Osteocyte (in vitro differentiated cells): ENCODE measurements at places on chromosomes 11 and 22.
A peak's percentile ranks its signal among the peaks of the same experiment; 100 is the strongest.

DNA sequence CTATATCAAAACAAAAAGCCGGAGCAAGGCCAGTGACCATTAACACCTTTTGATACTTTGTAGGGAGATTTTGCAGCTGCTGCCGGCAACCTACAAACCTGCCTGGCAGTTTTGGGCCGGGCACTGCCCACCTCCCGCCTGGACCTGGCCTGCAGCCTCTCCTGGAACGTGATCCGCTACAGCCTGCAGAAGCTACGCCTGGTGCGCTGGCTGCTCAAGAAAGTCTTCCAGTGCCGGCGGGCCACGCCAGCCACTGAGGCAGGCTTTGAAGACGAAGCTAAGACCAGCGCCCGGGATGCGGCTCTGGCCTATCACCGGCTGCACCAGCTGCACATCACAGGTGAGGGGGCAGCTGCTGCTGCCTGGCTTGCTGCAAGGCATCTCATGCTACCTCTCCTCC is 34.2 kb downstream of the SHISA8 start:
- no peak for DNase-seq

DNA sequence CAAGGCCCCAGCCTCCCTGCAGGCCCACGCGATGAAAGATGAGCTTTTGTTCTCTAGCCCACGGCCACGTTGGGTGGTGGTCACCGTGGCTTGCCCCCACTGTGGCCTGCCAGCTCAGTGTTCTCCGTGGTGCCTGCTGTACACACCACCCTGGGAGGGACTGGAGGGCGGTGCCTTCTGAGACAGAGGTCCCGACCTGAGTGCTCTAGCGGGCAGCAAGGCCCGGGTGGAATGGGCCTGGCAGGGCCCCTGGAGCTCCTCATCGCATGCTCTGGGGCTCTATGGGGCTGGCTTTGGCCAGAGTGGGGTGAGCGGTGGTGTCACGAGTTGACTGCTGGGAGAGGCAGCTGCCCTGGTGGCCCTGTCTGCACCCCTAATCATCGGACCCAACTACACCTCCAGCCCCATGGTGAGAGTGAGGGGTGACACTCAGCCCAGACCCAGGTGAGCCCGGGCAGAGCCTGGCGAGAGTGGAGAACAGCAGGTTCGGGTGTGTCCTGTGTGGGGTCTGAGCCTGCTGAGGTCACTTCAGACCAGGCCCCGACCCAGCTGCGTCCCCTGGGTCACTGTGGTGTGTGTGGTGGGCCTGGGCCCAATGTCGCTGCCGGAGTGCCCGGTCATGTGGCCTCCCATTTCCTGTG is 541.9 kb downstream of the TBC1D22A start:
- peak; percentile 77 for DNase-seq

DNA sequence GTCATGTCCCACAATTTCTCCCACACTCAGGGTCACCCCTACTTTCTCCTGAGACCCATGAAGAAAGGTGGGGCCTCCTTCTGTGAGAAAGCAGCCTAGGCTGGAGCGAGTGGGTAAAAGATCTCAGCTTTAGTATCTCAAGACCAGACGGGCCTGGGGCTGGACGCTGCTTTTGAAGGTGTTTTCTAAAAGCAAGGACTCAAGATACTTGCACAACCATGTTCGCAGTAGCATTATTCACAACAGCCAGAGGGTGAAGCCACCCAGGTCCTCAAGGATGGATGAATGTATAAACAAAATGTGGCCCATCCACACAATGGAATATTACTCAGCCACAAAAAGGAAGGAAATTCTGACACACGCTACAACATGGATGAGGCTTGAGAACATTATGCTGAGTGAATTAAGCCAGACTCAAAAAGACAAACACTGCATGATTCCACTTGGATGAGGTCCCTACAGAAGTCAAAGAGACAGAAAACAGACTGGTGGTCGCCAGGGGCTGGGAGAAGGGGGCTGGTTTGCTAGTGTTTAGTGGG is 10.6 kb downstream of the SHANK2 start:
- no peak for DNase-seq

DNA sequence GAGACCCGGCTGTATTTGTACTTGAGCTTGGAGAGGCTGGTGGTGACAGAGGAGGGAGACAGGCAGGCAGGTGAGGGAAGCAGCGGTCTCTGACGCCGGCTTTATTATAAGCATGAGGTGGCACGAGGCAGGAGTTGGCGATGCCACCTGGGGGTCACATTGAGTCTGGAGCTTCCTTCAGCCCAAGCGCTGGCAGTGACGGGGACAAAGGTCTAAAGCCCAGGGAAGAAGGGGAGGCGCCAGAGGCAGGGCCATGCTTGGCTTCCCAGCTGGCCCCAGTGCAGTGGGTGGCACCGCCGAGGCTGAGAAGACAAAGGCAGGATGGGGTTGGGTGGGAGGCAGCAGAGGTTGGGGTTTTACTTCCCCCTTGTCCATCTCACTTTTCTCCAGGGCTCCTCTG is 4.5 kb downstream of the FXYD2 start:
- no peak for DNase-seq

DNA sequence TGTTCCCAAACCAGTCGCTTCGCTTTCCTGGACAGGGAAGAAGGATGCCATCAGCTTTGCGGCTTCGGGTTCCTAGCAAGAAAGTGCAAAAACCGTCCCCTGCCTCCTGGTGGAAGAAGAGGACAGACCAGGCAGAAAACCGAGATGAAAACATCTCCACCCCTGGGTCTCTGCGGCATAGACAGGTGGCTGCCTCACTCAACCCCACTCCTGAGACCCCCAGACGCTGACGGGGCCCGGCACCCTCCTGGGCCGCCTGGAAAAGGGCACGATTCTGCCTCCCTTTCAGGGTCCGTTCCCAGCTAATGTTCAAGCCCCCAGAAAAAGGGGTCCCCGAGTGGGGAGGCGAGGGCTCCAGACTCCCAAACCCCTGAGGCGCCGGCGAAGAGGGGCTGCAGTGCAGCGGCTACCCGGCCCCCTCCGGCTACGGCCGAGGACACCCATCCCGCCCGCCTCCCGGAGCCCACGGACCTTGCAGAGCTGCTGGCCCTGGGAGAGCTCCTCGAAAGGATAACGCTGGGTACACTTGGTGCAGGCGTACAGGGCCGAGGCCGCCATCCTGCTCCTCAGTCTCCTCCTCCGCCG is 569 bp downstream of the FAM76B start:
- DNase-seq, result peak; percentile 84

- peak; percentile 90 for DNase-seq
These were observed 191.0 kb downstream of the NAV2 start for GRCh38 chr11:19903620-19904069.

- DNase-seq, result no peak
These were observed 46.8 kb downstream of the SLN start for GRCh38 chr11:107665018-107665417.

DNA sequence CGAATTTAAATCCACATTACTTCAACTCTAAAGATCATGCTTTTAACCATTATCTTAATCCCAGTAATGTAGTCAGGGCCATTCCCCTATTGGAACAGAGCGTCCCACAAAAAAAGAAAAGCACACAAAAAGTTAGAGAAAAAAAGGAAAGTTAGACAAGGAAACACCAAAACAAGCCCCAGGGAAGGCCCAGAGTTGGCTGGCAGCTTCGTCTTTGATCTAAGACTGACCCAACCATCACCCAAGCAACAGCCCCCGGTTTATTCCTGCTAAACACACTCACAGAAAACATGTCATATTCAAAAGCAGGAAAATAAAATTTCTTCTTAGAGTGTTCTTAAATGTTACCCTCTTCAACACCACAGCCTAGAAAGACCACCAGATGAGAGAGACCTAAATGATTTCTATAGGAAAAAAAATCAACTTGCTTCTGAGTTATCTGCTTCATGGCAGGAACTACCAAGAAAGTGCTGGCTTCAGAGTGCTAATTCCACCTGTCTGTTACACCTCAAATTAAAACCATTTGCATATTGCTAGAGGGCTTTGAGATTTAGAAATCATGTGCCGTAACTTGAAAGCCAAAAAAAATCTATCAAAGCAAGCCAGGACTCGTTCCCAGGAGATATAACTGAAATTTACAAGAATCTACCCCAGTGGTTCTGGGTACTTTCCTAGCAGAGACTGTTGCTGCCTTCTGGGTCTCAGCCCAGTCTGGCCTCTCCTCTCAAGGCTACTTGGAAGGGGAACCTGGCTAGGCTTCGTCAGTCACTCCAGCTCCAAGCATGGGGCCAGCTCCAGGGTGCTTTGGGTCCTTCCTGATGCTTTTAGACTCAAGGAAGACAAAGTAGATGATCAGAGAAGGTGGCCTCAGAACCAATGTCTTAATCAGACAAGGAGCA is 31.2 kb downstream of the POU2AF3 start:
- DNase-seq, result no peak

DNA sequence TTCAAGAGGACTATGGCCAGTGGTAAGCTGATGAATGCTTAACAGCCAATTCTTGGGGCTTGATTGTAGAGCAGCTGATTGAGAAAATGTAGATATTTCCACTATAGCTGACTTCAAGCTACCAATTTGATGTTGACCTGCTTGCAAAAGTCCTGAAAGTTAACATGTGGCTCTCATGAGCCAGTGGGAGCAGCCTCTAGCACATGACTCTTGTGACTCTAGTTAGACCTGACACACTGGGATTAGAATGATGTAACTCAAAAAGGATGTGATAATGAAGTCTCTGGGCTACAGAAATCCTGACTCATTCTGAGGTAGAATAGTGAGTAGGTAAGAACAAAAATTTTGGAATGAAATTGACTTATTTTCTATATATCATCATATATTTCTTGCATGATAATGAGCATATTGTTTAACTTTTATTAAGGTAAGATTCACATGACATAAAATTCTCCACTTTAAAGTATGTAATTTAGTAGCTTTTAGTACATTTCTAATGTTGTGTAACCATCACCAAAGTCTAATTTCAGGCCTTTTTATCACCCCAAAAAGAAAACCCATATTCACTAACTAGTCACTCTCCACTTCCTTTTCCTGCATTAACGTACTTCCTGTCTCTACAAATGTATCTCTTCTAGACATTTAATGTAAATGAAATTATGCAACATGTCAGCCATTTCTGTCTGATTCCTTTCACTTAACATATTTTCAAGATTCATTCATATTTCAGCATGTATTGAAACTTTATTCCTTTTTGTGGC is 16.1 kb upstream of the OR52H1 start:
- DNase-seq, result no peak

DNA sequence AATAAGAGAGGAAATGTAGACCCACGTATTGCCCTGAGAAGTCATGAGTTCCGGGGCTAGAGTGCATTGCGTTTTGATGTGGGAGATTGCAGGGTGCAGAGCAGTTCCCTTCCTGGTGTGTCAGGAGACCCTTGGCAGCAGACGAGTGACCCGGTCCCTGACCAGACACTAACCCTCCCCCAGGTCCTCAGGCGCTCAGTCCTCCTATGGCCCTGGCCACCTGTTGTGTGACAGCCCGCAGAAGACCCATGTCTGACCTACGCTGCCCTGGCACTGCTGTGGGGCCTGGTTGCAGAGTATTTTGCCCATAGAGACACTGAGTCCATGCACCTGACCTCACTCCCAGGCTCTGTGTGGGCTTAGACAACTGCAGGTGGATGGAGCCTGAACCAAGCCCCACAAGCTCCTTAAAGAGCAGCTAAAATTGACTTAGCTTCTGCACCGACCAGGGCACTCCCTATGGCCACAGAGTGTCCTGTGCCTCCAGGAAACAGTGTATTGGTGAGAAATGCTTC is 833.8 kb downstream of the TBC1D22A start:
- DNase-seq, result peak; percentile 75

DNA sequence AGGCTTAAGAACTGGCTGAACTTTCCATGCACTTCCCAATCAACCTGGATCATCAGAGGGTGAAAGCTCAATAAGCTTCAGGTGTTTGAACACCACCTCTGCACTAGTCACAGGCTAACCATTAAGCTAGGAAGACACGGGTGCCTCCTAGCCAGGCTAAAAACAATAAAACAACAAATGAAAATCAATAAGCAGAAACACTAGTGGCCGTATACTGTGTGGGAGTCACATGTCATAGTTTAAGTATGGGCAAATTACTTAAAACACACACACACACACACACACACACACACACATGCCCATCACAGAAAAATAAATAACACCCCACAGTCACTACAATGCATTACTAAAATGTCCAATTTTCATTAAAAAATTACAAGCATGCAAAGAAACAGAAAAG is 85.2 kb downstream of the APOL5 start:
- DNase-seq, result no peak
